Sigmoid colon (tissue), 7 donors: ENCODE measurements at places on chromosomes 11 and 22. TPM values are rescaled to one million over a fixed set of nuclear protein-coding genes. Genes with fewer than 3 reads are reported as not detected.

- H3K4me3 ChIP-seq, result no peak overlapping the region
- no peaks in the 10 kb centered on the region for H3K4me1 ChIP-seq
- DNase-seq, result no peak
- no peaks in the 10 kb centered on the region for H3K27me3 ChIP-seq
- no peaks in the 10 kb centered on the region for H3K36me3 ChIP-seq
- H3K27ac ChIP-seq, result no peak overlapping the region
Measured at GRCh38 chr11:78651923-78652842, 77.5 kb upstream of the NARS2 start.

GRCh38 chr11:65293909-65294381 is 20.7 kb upstream of the CDC42EP2 start:
- H3K27ac ChIP-seq, result peak overlapping the region; percentile 89
- H3K4me3 ChIP-seq, result no peak overlapping the region
- no peaks in the 10 kb centered on the region for H3K36me3 ChIP-seq
- no peaks in the 10 kb centered on the region for H3K4me1 ChIP-seq
- peak; percentile 93 for DNase-seq

The SLCO2B1 gene
- 19.4 TPM for total RNA-seq

DNA sequence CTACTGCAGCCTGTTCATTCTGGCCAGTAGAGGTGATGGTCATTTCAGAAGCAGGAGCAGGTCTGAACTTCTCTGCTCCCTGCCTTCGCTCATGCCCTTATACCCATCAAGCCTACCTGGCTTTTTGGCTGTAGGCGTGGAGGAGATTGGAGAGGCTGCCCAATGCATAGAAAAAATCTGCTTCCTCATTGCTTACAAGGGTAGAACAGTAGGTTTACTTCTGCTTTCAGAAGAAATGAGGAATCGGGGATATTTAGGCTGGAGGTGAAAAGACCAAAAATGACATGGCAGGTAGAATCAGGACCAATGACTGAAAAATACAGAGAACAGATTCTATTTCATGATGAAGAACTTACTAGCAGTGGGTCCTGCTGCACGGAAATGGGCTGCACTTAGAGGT is 72.9 kb upstream of the YWHAH start:
- H3K27ac ChIP-seq, result no peak overlapping the region
- H3K4me3 ChIP-seq, result no peak overlapping the region
- no peaks in the 10 kb centered on the region for H3K4me1 ChIP-seq
- no peak for DNase-seq
- H3K36me3 ChIP-seq, result peaks cover 7% of the 10 kb centered on the region
- no peaks in the 10 kb centered on the region for H3K27me3 ChIP-seq
